Left renal pelvis (tissue), 4 donors: ENCODE measurements at places on chromosomes 13 and 19.

DNA sequence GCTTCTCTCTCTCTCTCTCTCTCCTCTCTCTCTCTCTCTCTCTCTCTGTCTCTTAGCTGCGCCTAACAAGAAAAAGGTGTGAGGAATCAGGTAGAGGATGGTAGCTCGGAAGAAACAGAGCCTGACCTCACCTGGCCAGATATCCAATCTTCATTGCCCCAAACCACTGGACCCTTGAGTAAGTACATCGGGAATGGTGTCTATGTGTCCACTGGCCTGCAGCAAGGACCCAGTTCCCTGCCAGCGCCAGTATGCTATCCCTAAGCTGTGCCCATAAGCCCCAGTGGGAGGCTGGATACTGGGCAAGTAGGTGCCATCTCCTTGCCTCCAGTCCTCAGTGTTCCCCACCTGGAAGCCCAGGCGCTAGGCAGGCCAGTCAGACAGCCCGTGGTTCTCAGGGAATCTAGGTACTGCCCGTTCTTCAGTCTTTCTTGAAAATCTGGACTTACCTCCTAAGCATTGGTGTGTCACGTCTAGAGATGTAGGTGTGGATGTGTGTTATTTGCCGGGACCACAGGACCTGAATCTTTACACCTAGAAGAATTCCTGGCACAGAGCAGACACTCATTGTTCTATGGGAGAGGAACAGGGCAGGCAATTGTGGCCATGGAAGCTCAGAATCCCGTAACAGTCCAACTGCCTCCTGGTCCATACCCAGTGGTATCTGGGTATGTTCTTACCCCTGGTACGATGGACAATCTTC, 7.3 kb downstream of the URAD start:
- no peak for DNase-seq

DNA sequence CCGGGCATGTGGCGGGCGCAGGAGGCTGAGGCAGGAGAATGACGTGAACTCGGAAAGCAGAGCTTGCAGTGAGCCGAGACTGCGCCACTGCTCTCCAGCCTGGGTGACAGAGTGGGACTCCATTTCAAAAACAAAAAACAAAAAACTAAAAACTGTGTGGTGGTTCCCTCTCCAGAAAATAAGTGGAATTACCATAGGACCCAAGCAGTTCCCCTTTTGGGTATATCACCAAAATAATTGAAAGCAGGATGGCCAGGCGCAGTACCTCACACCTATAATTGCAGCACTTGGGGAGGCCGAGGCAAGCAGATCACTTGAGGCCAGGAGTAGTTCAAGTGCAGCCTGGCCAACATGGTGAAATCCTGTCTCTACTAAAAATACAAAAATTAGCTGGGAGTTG, 15.7 kb upstream of the LDLR start:
- no peak for DNase-seq

DNA sequence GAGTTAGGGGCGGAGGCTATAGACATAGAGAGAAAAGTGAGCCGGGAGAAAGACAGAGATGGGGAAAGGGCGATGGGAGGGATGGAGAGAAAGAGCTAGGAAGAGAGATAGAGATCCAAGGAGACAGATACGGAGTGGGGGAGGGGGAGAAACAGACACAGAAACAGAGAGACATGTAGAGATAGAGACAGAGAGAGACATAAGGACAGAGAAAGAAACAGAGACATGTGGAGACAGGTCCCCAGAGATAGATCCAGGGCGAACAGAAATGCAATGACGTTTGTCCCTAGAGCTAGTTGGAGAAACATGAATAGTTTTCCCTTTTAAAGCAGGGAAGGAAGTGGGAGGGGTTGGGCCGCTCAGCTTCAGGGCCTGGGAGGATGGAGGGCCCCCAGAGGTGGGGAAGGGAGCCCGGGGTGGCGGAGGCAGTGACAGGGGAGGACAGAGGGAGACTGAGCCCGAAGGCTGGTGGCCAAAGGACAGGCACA, 4.6 kb downstream of the PPP1R14A start:
- DNase-seq: no peak

DNA sequence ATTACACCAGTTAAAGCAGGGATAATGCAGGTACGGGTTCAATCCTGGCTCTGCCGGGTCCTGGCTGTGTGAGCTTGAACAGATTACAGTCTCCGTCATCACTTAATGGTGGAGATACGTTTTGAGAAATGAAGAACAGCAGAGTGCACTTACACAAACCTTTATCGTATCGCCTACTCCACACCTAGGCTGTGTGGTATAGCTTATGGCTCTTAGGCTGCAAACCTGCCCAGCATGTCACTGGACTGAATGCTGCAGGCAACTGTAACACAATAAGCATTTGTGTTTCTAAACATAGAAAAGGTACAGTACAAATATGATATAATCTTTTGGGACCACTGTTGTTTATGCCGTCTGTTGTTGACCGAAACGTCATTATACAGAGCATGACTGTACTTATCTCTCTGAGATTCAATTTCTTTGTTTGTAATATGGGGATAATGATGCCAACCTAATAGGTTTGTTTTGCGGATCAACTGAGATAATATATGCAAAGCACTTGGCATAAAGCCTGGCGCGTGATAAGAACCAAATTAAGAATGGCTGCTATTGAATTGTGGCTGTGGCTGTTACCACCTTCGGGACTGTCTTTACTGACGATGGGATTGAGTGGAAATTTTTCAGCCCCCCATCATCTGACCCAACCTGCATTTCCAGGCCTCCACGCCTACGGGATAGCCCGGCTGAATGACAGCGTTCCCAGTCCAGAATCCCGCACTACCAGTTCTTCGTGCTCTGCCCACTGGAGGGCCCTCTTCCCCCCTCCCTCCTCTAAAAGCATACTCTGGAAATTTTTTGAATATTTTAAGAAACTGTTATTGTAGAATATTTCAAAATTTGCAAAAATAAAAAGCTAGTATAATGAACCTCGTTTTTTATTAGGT, 11.2 kb downstream of the KRTDAP start:
- DNase-seq: no peak

- no peak for DNase-seq
Measured at GRCh38 chr13:80118506-80118905, 222.4 kb downstream of the SPRY2 start.

DNA sequence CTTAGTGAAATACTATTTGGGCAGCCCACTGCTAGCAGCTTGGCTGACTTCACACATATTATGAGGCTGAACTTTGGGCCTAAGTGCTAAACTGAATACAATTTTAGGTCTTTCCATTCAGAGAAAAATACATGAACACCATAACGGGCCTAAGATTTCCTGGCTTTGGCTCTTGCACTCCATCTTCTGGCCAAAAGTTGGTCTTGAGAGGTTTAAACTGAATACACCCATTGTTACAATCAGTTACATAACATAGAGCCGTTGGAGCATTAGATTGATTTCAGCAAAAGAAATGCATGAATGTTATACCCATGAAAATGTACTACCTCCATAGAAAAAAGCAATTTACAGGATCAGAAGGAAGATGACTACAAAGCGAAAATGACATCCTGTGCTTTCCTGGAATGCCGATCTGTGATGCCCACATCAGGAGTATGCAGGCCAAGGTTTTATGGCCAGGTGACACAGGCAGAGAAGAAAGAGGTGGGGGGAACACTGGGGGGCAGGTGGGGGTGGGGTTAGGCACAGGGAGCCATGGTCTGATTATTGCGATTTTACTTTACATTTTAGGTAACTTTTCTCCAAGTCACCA, 11.1 kb upstream of the SHISA2 start:
- DNase-seq: no peak

DNA sequence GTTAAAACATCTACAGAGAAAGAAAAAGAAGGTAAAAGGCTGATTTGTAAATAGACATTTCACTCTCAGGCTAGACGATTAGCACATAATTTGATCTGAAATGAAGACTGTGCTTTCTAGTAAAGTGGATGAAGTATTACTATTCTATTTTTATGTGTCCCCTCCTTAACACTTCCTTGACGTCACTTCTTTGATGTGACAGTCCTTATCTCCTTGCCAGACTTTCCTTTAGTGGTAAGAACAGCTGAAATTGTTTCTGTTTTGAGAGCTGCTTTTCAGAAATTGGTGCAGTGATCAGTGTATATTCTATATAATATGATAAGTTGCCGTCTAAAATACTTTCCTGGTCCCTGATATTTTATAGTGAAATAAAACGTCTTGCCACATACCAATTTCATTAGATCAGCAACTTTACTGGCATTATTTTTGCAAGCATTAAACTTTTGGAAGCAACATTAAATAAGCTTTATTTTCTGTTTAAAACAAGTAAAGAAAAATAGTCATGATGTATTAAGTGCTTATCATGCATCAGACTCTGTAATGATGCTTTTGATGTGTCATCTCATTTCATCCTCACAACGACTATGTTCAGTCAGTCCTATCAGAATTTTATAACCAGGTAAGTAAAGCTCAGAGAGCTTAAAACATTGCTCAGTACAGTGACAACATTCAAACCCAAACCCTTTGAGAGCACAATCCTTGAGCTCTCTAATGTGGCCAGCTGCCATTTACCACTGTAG, 210.3 kb upstream of the PCDH9 start:
- no peak for DNase-seq
